ENCODE measurements at places on chromosomes 11 and 22. TPM values are rescaled to one million over a fixed set of nuclear protein-coding genes. Genes with fewer than 3 reads are reported as not detected.

Gene OLFML1
- total RNA-seq, result 1.8 TPM

Gene SORL1
- total RNA-seq, result 26.3 TPM

Gene DLG2
- 21.6 TPM for total RNA-seq

- peak; percentile 9 for DNase-seq
Measured at GRCh38 chr11:13094930-13095687, 86.0 kb downstream of the RASSF10 start.

DNA sequence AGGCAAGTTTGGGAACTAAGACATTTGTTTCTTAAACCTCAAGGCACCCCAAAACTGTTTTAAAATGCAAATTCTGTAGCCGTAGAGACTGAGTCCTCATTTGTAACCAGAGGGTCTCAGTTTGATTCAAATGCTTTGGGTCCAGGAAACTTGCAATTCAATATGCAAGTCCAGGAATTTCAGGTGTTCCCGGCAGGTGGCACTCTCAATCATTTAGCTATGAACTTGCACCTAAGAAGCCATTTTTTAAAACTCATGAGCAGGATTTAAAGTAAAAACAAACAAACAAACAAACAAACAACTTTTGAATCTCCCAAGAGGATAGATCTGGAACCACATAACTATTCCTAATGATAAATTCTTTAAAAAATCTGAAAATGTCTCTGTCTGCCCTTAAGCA is 8.7 kb upstream of the ABTB2 start:
- DNase-seq, result no peak

DNA sequence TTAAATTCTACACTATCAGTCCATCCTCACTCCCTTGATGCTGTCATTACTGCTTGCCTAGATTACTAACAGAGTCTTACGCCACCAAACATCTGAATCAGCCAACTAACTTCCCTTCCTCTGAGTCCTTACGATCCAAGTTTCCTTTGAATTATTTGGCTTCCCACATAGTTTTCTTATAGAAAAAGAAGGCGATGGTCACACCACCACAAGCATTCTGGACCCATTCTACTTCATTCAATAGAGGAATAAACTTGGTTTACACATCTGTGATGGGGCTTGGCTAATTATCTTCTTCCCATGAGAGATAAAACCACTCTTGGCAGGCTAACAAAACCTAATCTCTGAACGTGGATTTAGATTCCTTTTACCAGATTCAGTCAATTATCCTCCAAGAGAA is 35.0 kb downstream of the INTS4 start:
- DNase-seq, result no peak

All from Caco-2 (cell line).